ENCODE measurements at places on chromosomes 13 and 19.

- no peak for DNase-seq
These were observed 298.1 kb downstream of the FOXO1 start for GRCh38 chr13:40368127-40368891.

DNA sequence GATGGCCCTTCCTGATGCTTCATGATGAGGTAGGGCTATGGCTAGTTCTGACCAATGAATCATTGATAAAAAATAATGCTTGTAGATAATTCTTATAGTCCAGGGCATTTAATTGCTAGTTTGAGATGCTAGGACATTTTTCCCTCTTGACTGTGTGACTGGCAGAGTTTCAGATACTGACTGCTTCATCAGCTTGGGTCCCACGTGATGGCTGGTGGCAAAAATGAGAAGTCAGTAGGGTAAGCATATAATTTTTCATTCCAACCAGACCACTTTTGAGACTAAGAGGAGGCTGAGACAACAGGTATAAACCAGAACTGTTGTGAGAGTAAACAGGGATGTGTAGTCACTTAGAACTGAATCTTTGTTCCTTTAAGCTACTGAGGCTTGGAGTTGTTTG is 183.3 kb downstream of the HS6ST3 start:
- DNase-seq, result no peak

- DNase-seq, result no peak
These were observed at the start of gene MTUS2 for GRCh38 chr13:28820099-28821051. MTUS2 (plus strand) TSS chr13:28820339.

DNA sequence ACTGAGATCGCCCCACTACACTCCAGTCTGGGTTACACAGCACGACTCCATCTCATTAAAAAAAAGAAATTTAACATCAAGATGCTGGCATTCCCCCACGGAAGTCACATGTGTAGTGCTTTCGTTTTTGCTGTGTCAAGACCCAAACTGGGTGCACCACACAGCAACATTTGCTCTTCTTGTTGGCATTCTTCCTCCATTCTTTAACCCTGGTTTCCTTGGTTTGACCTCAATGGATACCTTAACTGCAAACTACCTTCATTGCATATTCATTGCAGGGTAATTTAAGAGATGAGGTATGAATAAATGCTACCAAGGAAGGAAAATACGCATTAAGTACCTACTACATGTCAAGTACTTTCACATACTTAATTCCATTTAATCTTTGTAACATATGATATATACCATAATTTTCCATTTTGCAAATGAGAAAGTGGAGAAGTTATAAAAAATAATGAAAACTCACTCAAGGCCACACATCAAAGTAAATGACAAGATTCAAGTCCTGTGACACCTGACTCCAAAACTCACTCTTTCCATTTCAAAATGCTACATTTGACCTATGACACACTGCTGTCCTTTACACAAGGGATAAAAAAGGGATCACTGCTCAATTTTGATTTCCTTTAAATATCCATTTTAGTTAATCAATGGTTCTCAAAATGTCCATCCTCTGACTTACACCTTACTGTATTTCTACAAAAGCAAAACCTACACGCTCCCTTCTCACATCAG is 59.2 kb downstream of the STK24 start:
- no peak for DNase-seq

DNA sequence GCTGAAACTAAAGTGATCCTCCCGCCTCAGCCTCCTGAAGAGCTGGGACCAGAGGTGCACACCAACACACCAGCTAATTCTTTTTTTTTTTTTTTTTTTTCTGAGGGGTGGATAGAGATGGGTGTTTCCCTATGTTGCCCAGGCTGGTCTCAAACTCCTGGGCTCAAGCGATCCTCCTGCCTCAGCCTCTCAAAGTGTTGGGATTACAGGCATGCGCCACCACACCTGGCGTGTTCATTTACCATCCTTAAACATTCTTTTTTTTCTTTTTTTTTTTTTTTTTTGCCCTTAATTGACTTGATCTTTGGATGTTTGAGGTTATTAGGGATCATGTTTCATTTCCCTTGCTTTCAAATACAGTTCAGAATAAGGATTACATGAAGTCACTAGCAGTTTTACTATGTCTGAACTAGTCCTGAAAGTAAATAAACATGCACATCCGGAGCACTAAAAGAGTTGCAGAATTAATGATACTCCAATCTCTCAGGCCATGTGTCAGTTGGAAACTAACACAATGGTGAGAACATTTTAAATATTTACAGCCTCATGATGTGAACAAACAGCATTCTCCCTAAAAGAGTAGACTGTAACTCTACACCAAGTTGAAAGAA is 10.2 kb downstream of the UTP14C start:
- no peak for DNase-seq

DNA sequence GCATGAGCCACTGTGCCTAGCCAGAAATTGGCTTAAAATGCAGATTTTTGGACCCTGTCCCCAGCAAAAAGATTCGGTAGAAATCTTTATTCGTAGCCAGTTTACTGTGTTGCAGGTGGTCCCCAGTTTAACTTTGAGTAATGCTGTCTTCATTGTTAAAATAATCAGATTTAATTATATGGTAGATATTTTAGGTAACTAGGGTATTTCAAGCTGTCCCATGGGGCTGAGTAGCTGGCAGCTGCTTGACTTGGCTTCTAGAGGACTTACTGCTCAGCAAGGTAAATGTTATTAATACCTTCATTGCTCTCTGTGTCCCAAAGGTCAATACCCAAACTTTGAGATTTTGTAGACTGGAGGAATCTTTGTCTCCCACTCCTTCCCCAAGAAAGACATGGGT is 21.1 kb downstream of the LSM14A start:
- no peak for DNase-seq

- DNase-seq, result peak; percentile 74
These were observed 1.4 kb downstream of the CAPNS1 start for GRCh38 chr19:36141039-36141927.

- no peak for DNase-seq
These were observed 32.2 kb downstream of the FRY start for GRCh38 chr13:32063619-32064233.

All from stimulated activated CD8-positive, alpha-beta memory T cell treated with anti-CD3 and anti-CD28 coated beads, Interleukin-7, amount 100 ng/mL, for 48 hours (primary cell).